Epithelial cell of esophagus (primary cell): ENCODE measurements at places on chromosomes 4 and X.

DNA sequence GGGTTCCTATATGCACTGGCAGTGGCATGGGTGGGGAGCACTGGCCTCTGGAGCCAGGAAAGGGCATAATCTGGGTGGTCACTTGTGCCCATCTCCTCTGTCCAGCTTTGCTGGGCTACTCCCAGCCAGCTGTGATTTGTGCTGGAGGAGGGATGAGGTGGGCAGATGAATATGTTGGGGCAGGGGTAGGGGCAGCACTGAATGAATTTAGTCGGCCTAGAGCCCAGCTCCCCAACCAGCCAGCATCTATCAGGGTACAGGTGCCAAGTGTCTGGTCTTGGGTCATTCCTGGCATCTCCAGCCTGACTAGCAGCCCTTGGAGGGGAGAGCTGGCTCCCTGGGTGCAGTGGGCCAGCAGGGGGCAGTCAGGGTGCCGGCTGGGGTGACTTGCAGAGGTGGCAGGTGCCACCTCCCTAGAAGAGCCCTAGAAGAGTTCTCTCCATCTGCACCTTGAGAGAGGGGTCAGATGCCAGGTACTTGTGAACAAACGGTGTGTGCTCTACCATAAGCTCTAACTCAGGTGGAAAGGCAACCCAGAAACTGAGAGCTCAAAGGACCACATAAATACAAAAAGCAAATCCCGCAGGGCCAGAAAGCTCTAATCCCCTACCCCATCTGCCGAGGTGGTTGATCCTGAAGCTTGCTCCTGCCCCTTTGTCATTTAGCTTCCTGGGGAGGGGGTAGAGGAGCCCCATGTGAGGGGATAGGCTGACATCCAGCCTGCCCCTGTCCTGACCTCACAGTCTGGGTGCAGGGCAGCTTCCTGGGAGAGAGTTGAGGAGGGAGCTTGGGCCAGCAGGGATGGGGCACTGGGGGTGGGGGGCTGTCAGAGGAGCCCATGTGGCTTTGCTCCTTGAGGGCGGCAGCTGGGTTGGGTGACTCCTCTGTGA lies 2.2 kb downstream of the SORCS2 start:
- DNase-seq: no peak

DNA sequence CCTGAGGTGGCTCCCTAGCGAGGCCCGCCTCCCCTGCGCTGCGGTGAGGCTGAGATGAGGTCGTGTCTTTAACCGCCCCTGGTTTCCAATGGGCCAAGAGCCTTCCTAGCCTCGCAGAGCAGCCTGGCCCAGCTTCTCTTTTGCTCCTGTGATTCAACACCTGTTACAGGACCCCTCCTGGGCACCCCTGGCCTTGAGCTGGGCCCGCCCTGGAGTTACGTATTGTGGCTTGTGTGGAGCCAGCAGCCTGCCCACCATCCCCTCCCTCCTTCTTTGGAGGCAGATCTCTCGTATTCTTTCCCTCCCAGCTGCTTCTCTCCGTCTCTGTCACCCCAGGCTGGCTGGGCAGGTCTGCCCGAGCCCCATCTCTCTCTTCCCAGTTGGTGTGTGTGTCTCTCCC lies 19.3 kb upstream of the UBA1 start:
- DNase-seq: no peak

GRCh38 chrX:107716118-107716684 lies 59.4 kb downstream of the TSC22D3 start:
- peak; percentile 46 for DNase-seq

DNA sequence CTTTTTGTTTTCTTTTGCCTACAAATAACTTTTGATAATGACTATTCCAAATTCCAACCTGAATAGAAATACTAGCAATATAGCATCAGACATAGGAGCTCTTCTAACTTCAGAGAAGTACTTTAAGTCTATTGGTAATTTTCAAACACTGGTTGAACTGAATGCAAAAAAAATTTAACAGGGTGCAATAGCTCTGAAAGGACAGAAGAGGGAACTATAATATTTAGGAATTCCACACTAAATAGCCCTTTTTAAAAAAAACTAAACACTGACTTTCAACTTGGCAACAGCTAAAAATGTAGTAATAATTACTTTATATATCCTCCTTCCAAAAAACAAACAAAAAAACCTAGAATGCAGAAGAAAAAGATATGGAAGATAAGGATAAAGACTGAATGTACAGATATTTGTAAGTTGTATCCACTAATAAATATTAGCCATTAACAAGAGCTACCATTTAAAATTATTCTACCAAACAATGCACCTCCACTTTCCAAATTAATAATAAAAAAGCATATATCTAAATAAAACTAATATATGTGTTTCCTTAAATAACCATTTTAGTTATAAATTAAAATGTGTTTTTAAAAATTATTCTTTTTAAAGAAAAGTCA lies 81.4 kb downstream of the FBXW7 start:
- peak; percentile 29 for DNase-seq

DNA sequence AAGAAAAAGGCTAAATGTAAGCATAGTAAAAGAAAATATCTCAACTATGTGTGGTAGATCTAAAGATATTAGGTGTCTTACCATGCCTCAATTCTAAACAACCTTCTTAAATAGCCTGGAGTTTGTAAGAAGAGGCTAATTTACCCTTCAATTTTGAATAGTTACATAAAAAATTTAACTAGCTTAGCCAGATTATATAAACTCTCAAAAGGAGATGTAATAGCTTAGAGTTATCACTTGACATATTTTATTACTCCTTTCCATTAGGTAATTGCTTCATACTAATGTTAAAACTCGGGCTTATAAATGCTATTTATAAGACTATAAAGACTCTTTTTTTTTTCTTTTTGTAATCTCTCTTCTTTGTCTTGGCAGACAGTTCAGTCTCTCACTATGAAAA lies 297.5 kb upstream of the PABPC4L start:
- no peak for DNase-seq

DNA sequence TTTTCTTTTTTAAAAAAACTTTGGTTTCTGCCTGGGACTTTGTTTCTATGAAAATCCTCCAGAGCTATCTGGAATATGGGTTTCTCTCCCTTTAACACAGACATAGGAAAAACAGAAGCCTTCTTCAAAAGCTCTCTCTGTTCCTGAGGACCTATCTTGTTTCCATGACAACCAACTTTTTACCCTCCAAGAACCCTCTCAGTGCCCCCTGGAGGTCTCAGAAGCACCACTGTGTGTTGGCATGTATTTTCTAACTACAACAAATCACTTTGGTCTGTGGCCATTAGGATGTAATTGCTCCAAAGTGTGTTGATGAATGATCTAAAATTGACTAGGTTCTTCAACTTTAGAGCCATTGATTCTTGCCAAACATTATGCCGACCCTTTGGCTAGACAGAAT lies 1331.6 kb downstream of the ADGRL3 start:
- no peak for DNase-seq

DNA sequence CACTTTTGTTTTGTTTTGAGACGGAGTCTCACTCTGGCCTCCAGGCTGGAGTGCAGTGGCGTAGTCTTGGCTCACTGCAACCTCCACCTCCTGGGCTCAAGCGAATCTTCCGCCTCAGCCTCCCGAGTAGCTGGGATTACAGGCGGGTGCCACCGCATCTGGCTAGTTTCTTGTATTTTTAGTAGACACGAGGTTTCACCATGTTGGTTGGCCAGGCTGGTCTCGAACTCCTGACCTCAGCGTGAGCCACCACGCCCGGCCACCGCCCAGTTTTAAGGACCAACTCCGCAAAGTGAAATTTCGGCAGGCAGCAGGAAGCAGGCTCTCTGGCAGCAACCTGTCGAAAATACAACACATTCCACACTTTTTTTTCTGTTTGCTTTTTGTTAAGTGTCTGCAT lies 13.4 kb downstream of the DHRSX start:
- no peak for DNase-seq

- peak; percentile 86 for DNase-seq
Observed at GRCh38 chr4:128686032-128686465, 123.5 kb upstream of the JADE1 start.

DNA sequence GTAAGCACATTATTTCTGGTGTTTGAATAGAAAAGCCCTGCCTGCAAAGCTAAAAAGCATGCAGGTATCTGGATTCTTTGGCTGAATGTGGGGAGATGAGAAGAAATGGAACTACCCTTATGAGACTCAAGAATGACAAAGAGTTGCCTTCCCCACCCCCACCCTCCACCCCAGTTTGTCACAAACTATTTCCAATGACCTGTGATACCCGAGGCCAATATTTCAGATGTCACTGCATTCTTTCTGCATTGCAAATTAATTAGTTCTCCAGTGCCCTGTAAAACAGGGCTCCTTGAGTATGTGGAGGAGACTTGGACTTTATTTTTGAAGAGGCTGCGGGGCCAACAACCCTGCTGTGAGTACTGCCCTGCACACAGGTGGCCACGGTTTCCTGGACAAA lies 116.4 kb downstream of the ZNF827 start:
- no peak for DNase-seq

DNA sequence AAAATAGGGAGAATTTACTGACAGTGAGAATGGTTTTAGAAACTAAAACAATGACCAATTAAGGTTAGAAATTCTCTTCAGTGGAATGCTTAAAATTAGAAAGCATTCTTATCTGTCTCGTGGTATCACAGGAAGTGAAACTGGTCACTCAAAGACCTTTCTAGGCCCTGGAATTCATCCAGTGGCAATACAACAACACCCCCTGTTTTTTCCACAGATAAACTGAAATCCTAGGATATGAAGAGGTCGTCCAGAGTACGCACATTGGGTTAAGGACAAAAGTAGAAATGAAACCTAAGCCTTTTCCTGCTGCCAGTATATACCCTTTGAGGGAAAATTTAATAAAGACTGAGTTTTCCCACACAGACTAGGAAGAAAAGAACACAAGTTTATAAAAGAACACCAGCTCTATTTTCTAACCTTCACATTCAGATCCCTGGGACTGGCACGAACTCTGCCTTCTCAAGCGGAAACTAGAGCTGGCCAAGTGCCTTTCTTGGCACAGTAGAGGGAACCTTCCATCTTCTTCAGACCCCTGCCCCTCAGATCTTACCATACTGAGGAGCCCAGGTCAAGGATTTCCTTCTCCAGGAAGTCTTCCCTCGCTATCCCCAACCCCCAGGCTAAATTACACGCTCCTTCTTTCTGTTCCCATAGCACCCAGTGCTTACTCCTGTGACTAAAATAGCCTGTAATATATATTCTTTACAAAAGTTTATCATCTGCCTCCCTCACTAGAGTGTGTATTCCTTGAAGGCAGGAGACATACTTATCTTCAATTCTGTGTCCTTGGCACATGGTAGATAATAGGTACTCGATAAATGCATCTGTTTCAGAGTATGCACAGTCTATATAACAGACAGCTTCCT lies 16.9 kb downstream of the LHFPL1 start:
- no peak for DNase-seq

DNA sequence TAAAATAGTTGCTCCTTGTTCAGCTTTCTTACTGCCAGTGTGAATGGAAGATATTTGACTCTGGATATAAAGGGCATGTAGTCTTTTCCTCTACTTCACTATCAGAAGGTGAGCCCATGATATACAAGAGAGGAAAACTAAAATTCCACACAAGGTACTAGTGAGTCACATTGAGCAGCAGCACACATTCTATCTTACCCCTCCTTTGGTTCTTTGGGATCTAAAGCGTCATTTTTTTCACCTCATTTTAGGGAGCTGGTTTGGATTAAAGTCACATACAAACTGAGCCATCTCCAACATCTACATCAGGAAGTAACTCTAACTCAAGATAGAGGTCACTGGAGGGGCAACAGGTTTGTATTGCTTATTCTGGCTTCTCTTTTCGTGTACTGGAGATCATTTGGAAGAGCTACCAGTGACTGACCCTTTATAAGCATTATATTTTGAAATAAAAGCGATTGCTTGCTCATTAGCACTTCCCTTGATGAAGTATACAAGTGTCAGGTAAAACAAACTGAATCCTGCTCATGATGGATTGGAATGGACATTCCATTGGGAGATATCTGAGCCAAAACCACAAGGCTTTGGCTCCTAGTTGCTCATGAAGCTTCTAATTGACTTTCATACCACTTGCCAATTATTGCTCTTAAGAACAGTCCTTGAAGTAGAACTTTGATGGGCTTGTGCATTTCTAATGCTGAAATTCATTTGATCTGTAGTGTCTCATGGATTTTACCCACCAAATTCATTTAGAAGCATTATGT lies 124.1 kb downstream of the SPCS3 start:
- DNase-seq: peak; percentile 32

DNA sequence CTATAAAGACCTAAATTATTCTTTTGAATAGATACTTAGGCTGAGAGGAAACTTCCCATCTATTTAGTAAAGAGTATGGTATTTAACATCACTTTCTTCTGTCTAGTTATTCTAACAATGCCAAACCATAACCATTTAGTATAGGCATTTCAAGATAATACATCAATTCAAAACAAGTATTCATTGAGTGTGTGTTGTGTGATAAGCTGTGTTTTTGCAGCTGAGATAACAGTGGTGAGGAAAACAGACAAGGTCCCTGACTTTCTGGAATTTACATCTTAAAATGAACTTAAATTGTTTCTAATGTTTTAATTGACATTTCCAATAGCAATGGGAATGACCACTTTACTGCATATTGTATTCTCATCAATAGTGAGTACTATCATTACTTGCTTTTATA lies 22.4 kb upstream of the TSPAN5 start:
- DNase-seq: no peak

GRCh38 chr4:87502580-87503238 lies 26.5 kb downstream of the SPARCL1 start:
- peak; percentile 16 for DNase-seq

GRCh38 chr4:120688791-120689190 lies 233.7 kb downstream of the PRDM5 start:
- DNase-seq: no peak

- DNase-seq: no peak
Observed at GRCh38 chr4:140284456-140284855, 89.0 kb upstream of the SCOC start.

DNA sequence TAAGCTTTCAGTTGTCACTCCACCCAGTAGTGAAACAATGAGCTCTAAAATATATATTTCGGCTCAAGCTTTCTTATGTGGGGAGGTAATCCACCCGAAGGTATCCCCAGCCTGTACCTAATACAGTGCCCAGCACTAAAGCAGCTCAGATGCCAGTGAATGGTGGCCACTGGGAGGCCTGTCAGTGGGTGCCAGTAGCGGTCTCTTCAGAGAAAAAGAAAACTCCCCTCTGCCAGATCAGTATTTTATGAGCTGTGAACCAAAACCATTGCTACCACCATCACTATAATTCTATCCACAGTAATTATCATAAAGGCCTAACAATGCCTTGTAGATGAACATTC lies 835 bp upstream of the NFKB1 start:
- DNase-seq: peak; percentile 27

- no peak for DNase-seq
Observed at GRCh38 chr4:77631276-77631675, 25.7 kb downstream of the CXCL13 start.
